ENCODE measurements at places on chromosomes 13 and 19. TPM values are rescaled to one million over a fixed set of nuclear protein-coding genes. Genes with fewer than 3 reads are reported as not detected.

MTMR6 gene
- total RNA-seq, result 8.9 TPM

HSPBP1 gene
- 138 TPM for total RNA-seq

TSSK6 gene
- 1.6 TPM for total RNA-seq

MAST1 gene
- 2.5 TPM for total RNA-seq

ZNF264 gene
- 6.3 TPM for total RNA-seq

LYL1 gene
- total RNA-seq, result 0.88 TPM

RUBCNL gene
- 0.08 TPM for total RNA-seq

ICAM1 gene
- 4.4 TPM for total RNA-seq

ZNF765 gene
- 5.2 TPM for total RNA-seq

OR7A5 gene
- not detected for total RNA-seq

ZFP36 gene
- total RNA-seq, result 126 TPM

PSG3 gene
- total RNA-seq, result not detected

GNG8 gene
- total RNA-seq, result not detected

NPHS1 gene
- 0.24 TPM for total RNA-seq

ENOX1 gene
- 0.97 TPM for total RNA-seq
